ENCODE measurements at places on chromosomes 11 and 22.

DNA sequence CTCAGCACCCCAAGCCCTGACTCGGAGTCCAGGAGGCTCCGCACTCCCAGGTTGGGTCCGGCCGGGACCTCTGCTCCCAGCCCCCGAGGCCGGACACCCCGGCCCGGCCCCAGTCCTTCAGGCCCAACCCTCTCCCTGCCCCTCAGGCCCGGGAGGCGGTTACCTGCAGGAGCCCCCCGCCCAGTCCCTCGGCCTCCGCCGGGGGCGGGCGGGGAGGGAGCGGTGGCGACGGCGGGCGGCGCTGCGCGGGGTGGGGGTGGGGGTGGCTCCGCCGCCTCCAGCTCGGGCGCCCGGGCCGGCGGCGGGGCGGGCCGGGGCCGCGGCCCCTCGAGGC is 310 bp downstream of the TCF20 start:
- DNase-seq, result no peak

DNA sequence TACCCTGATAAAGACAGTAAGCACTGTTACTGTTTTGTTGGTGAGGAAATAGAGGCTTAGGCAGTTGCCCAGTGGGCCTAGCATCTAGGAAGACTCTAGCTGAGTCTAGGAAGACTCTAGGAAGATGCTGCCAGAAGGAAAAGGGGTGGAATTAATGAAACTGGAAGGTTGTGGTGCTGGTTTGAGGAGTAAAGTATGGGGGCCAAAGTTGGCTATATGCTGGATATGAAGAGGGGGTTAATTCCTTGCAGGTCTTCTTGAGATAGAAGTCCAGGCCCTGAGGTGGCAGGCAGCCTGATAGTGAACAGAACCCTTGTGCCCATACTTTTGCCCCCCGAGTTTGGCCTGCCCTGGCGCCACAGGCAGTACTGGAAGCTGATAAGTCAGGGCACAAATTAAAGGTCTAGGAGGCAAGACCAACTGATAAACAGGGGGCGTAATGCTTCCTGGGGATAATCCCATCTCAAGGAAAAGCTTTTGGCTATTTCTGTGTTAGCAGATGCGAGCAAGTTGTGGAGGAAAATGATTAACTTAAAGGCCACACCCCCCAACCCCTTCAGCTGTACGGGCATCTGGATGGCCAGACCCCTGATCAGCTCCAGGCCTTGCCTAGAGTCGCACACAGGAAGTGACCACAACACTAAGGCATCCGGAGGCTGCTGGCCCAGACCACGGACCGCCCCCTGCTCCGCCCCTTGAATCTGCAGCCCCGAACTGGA is 3.1 kb downstream of the ILK start:
- DNase-seq, result peak; percentile 37

- DNase-seq, result no peak
These were observed 1131.9 kb downstream of the BRD1 start for GRCh38 chr22:48695731-48696305.

- no peak for DNase-seq
These were observed 21.8 kb downstream of the FAM118B start for GRCh38 chr11:126233391-126233790.

DNA sequence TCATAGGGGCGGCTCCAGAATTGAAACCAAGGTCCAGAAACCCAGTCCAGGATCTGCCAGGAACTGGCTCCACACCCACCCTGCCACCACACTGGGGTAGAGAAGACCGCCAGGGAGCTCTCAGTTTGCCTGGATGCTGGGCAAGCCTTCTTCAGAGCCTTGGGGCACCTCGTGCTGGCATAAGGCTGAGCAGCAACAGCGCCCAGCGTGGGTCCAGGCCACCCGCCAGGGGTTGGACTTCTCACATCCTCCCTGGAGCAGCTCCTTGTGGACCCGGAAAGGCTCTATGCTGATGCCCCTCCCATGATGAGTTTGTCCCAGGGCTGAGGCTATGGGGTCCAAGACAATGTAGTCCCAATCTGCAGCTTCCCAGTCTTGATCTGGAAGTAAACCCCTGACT is 29.7 kb downstream of the ALX4 start:
- DNase-seq, result no peak

GRCh38 chr11:134503100-134503499 is 91.1 kb upstream of the B3GAT1 start:
- no peak for DNase-seq

- DNase-seq, result no peak
These were observed 156.8 kb downstream of the ST3GAL4 start for GRCh38 chr11:126512251-126512650.

GRCh38 chr11:100910808-100911207 is 218.8 kb downstream of the PGR start:
- no peak for DNase-seq

GRCh38 chr22:49953027-49953679 is 7.4 kb upstream of the PIM3 start:
- no peak for DNase-seq

DNA sequence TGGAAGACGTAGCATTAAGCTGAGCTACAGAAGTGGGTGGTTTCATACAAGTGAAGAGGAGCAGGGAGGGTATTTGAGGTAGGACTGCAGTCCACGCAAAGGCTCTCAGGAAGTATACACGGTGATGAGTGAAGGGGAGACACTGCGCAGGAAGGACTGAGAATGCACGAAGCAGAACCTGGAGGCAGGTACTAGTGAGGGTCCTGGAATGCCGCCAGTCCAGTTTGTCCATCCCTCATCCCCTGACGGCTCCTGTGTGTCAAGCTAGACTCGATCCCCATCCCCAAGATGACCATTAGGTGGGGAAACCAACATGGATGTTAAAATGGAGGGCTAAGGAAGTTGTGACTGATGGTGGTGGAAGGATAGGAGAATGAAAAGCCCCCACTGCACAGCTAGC is 23.8 kb downstream of the ART5 start:
- DNase-seq, result no peak

DNA sequence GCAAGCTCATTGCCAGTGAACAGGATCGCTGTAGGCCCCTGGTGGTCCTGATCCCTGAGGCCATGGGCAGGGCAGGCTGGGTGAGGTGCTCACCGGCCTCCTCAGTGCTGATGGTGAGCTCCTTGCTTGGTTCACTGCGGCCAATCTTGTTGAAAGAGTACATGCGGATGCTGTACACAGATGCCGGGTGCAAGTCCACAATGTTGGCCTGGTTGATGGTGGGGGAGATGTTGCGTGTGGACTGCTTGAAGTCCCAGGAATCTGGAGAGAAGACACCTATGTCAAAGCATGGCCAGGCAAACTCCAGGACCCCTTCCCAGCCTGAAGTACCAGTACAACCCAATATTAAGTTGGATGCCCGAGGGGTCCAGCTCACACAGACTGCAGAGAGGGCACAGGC is 144.1 kb downstream of the CEP164 start:
- DNase-seq, result no peak

GRCh38 chr11:76131671-76132631 is 74.4 kb downstream of the WNT11 start:
- DNase-seq, result no peak

- DNase-seq, result no peak
These were observed 2.2 kb upstream of the TOP3B start for GRCh38 chr22:21984793-21985192.

- no peak for DNase-seq
These were observed 16.6 kb upstream of the GNB1L start for GRCh38 chr22:19871023-19871844.

DNA sequence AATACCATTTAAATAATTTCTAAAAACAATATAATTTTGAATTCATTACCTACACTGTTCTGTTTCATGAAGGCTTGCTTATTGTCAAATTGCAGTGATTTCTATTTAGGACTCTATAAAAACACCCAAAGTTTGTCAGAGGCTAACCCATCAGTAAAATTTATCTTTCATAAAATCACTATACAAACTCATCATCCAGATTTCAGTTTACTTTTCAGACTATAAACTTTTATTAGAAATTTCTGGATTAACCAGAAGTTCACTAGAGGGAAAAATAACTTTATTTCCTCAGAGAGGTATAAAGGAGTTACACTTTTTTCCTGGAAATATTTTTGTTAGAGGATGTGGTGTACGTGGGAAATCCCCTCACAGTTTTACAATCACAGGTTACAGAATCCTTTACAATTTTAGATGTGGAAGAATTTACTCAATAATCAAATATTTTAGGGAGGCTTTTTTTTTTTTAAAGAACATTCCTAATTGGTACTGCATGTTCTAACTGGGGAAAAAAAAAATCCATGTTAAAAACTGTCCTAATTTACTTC is 176.7 kb downstream of the SWAP70 start:
- no peak for DNase-seq

DNA sequence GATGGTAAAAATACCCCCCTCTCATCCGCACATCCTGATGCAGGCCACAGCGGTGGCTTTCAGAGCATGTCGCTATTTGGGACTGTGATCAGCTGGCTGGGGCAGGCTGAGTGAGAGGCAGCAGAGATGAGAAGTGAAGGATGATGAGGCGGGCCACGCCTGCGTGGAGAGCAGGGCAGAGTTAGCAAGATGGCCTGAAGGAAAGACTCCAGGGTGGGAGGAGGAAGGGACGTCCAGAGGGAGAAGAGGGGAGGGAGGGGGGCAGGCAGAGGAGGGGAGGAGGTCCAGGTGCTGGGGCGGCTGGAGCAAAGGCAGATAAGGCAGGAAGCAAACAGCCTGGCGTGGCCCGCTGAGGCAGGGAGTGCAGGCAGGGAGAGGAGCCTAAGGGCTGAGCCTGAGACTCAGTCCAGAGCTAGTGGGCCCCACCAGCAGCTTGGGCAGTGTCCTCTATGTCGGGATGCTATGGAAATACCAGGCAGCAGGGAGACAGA is 29.1 kb downstream of the LRFN4 start:
- no peak for DNase-seq

DNA sequence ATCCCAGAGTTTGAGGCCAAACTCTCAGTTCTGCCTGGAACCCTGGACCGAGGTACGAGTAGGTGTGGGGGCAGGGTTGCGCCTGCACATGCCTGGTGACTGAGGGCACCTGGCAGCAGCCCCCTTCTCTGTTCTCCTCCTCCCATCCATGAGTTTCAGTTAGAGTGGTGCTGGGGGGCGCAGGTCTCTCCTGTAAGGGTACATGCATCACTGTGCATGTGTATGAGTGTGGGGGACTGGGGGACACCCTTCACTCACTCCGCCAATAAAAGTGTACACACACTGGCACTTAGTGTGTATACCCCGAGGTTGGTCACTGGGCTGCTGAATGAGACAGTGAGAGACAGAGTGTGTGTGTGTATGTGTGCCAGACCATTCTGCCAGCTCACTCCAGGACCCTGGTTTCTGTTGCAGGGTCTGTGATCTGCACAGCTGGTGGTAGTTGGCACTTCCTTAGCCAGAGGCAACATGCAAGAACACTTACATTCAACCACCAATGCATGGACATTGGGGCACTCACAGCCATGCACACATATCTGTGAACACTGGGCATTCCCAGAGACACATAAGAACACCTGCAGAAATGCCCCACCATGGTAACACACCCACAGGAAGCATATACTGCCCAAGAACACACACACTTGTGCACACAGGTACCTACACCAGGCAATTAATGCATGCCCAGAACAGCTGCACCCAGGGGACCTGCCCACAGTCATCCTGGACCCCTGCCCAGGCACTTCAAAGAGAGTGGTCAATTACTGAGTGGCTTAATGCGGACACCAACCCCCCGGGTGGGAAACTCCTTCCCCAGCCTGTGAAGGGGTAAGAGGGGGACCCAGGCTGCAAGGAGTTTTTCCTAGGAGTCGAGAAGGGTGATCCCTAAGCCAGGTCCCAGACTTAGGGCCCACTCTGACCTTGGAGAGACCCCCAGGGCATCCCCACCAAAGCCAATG is 1.2 kb upstream of the NRXN2 start:
- DNase-seq, result no peak
